ENCODE measurements at places on chromosomes 4 and X. TPM values are rescaled to one million over a fixed set of nuclear protein-coding genes. Genes with fewer than 3 reads are reported as not detected.

Gene FUNDC2
- 108 TPM for polyA plus RNA-seq

Gene HSPA4L
- polyA plus RNA-seq = 23.9 TPM

Gene MAGEE2
- 3.3 TPM for polyA plus RNA-seq

Gene NOX1
- polyA plus RNA-seq = 0.87 TPM

Gene KCNIP4
- polyA plus RNA-seq = 62.7 TPM

Gene ZDHHC9
- polyA plus RNA-seq = 96.7 TPM

Gene BRS3
- 0.36 TPM for polyA plus RNA-seq

Gene IL13RA1
- polyA plus RNA-seq = 14.8 TPM

Gene CFP
- polyA plus RNA-seq = 3.4 TPM

Gene GPR50
- polyA plus RNA-seq = 0.47 TPM

Gene MEPE
- not detected for polyA plus RNA-seq

GRCh38 chr4:84767168-84767567 is 184.2 kb downstream of the CDS1 start:
- DNase-seq = no peak

DNA sequence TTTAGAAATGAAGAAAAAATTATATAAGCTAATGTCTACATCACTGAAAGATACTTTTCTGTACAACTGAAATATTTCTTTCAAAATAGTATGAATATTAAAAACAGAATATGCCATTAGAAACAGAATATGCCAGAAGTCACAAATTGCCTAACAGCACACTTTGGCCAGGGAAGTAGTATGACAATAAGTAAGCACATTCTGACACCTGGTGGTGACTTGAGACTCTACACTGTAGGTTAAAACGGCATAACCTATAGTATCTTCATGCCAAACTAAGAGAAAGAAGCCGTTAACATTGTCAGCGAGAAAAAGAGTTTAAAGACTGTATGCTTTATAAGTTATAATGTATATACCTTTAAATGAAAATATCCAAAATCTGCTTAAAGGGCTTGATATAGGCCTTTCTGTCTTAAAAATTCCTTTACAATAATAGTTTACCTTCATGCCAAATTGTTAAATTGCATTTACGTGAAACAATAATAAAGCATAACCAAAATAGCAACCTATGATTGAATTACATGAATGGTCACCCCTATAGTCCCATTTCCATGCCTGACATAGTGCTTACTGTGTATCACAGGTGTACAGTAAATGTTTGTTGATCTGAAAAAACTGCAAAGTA is 32.8 kb downstream of the FAM13A start:
- DNase-seq = peak; percentile 53

GRCh38 chr4:35151816-35152572 is 1092.3 kb downstream of the ARAP2 start:
- DNase-seq = no peak

GRCh38 chr4:91123742-91124141 is 996.5 kb downstream of the CCSER1 start:
- DNase-seq = no peak

DNA sequence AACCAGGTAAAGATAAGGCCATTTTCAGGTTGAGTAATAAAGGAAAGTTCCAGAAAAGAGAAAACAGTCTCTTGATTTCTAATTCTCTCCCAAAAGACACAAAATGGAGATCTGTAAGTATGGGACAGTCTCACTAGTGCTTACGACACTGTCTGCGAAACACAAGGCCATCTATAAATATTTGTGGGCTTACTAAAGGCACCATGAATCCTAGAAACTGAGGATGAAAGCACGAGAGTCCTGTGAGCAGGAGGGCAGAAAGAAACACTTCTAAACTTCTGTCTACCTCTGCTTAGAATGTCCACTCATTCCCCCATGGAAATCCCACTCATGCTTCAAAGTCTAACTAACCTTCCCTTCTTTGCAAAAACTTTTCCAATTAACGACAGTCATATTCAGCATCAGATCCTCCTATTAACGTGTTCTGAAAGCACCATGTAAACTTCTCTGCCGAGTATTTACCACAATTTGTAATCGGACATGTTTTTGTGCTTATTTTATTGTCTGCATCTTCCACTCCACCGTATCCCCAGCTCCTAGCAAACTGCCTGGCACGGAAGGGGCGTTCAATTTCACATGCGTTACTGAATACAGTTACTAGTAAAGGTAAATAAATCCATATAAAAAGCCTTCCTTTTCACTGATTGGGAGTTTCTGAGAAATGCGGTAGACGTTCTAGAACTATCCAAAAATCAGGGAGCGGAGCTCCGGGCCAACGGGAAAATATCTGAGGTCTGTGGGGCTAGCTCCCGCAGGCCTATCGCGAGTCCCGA is 665 bp downstream of the PSMD10 start:
- no peak for DNase-seq

DNA sequence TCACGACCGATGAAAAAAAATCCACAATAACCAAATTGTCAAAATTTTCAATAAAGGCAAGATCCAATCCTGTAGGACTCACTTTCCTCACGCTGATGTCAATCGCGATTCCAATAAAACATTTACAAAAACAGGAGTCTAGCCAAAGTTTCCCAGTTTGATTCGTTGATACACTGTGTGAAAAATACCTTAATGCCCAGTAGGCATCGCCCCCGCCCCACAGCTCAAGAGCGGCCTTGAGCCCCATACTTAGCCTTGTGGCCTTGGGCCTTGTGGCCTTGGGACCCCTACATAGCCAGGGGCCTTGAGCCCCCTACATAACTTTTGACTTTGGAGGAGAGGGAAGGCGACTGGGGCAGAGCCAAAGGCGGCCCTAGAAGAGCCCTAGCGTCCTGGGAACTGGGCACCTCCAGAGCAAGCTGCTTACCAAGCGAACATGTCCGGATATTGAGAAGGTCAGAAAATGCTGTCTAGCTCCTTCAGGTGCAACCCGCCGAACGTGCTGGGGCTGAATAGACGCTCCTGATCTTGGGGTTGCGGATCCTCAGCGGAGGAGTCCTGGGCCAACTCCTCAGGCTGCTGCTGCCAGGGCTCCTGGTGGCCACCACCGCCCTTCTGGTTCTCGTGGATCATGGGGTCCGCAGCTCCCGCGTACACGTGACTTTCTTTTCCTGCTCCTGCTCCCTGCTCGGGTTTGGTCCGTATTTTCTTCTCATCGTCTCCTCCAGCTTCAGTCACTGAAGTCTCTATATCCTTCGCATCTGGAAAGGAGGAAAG is 62.9 kb downstream of the RHOXF2B start:
- no peak for DNase-seq

GRCh38 chr4:7607156-7607910 is 172.6 kb upstream of the PSAPL1 start:
- peak; percentile 77 for DNase-seq

DNA sequence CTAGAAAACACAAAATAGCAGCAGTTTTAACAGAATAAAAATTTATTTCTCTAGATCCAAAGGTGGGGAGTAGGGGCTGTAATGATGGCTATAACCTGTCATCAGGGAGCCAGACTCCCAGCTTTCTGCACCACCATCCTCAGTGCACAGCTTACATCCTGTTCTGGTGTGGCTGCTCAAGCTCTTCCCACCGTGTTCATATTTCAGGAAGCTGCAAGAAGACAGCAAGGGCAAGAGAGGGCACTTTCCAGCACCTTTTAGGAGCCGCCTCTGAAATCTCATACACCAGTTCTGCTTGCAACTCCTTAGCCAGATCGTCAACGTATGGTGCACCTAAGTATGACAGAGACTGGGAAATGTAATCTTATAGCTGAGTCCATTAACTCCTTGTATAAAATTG is 253.7 kb downstream of the CENPC start:
- DNase-seq = no peak

DNA sequence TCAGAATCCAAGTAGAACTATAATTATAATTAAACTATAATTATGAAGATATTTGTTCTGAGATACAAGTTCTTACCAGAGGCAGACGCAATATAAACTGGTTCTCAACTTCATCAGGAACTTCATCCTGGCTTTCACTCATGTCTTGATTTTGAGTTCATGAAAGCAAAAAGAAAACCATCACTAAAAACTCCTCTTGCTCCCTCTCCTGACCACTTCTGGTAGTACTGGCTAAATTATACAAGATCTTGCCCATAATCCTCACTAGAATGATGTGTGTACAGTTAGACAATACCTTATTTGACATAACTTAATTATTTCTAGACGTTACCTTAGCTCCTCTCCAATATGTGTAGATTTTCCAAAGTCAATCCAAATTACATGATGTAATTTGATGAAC is 3.7 kb downstream of the TAF7L start:
- DNase-seq = peak; percentile 83

GRCh38 chr4:52933738-52934137 is 71.6 kb downstream of the RASL11B start:
- DNase-seq = no peak

GRCh38 chr4:13963601-13964000 is 336.1 kb upstream of the BOD1L1 start:
- DNase-seq = no peak

DNA sequence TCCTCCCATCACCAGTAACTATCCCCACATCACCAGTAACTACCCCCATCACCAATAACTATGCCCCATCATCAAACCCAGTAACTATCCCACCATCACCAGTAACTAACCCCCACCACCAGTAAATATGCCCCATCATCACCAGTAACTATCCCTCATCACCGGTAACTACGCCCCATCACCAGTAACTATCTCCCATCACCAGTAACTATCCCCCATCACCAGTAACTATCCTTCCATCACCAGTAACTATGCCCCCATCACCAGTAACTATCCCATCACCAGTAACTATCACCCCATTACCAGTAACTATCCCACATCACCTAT is 2.9 kb downstream of the ASMTL start:
- no peak for DNase-seq

- DNase-seq = no peak
Measured at GRCh38 chr4:37781131-37781455, 45.4 kb upstream of the PGM2 start.

DNA sequence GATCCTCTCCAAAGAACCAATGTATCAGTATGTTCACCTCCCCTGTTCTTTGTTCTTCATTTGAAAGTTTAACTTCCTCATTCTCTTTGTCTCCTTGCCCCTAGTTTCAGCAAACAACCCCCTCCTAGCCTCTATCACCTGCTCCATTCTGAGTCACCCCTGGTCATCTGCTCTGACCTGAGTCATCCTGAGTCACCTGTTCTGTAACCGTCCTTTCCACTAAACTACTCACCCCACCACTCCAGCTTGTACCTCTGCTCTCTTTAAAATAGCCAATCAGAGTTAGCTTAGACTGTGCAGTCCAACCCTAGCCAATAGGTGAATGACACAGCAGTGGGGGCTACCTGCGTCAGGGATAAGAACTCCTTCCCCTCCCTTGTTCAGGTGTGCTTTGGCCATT is 249.8 kb upstream of the AADAT start:
- DNase-seq = no peak

GRCh38 chr4:38831653-38832052 is 25.0 kb downstream of the TLR6 start:
- no peak for DNase-seq

- no peak for DNase-seq
Measured at GRCh38 chr4:155489271-155489670, 112.5 kb upstream of the MAP9 start.

- DNase-seq = no peak
Measured at GRCh38 chr4:26884486-26884988, 23.9 kb downstream of the STIM2 start.

GRCh38 chrX:82412858-82413257 is 1095.2 kb upstream of the POU3F4 start:
- no peak for DNase-seq

DNA sequence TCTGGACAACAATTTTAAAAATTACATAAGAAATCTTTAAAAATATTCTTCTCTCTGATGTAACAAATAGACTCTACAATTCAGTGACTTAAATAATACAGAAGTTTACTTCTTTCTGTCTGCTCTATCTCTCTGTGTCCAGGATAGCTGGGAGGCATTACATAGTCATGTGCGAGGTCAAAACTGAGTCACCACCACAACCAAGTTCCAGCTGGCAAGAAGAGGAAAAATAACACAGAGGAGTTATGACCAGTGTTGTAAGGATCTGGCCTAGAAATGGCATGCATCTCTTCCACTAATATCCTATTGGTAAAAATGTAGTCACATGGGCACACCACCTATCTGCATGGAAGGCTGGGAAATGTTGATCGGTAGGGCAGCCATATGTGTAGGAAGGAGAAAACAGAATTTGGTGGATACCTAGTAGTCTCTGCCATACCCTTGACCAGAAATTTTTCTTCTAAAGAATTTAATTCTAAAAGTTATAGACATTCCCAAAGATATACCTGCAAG is 39.4 kb upstream of the WDFY3 start:
- no peak for DNase-seq

DNA sequence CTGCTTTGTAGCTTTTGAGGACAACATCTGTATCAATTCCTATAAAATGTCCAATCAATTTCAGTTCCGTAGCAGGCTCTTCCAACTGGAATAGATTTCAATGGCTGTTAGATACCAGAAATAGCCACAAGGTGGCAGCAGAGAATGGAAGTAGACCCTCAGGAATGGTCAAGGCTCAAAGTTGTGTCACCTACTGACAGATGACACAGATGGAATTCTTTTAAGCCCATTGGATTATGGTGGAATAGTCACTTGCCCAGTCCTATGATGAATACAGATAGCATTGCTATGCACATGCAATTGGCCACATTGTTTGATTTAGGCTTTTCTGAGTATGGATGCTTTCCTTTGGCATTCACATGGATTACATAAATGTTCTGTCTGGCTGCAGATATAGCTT is 130.4 kb upstream of the RADX start:
- DNase-seq = peak; percentile 85

GRCh38 chr4:177103619-177104018 is 206.1 kb upstream of the NEIL3 start:
- DNase-seq = no peak

DNA sequence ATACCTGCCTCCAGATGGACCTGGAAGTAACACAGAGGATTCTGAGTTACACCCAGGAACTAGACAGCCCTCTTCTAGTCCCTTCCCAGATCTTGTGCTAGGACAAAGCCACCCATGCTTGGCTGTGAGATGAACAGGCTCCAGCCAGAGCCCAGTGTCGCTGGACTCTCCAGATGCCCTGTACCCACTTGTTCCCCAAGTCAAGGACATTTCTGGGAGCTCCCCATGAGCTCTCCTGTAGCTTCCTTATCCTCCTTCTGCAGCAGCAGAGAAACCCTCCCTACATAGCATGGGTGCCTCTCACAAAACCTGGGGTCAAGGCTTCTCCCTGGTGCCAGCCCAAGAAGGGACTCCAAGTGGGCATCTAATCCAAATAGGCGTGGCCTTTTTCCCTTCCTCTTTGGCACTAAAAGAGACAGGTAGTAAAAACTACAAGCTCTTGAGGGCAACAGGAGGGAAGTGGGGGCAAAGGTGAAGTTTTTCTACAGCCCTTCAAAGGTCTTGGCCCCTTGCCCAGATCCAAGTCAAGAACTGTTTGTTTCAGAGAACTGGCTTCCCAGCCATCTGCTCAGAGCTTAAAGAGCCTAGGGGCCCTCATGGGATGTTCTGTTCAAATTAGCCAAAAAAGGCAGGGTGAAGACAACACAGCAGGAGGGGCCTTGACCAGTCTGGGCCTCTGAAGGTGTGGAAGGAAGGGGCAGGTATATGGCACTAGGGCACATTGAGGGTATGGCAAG is 8.5 kb upstream of the ERCC6L start:
- DNase-seq = no peak

GRCh38 chr4:165716472-165716871 is 156.6 kb upstream of the TLL1 start:
- DNase-seq = peak; percentile 23

All from spinal cord (tissue), 10 donors.